ENCODE measurements at places on chromosomes 3 and 15. TPM values are rescaled to one million over a fixed set of nuclear protein-coding genes. Genes with fewer than 3 reads are reported as not detected.

GRCh38 chr3:37574177-37574943 is 287.3 kb upstream of the CTDSPL start:
- peaks cover 12% of the 10 kb centered on the region for H3K4me1 ChIP-seq
- no peak overlapping the region for H3K4me3 ChIP-seq
- no peak overlapping the region for H3K27ac ChIP-seq
- DNase-seq: no peak
- no peaks in the 10 kb centered on the region for H3K36me3 ChIP-seq

DNA sequence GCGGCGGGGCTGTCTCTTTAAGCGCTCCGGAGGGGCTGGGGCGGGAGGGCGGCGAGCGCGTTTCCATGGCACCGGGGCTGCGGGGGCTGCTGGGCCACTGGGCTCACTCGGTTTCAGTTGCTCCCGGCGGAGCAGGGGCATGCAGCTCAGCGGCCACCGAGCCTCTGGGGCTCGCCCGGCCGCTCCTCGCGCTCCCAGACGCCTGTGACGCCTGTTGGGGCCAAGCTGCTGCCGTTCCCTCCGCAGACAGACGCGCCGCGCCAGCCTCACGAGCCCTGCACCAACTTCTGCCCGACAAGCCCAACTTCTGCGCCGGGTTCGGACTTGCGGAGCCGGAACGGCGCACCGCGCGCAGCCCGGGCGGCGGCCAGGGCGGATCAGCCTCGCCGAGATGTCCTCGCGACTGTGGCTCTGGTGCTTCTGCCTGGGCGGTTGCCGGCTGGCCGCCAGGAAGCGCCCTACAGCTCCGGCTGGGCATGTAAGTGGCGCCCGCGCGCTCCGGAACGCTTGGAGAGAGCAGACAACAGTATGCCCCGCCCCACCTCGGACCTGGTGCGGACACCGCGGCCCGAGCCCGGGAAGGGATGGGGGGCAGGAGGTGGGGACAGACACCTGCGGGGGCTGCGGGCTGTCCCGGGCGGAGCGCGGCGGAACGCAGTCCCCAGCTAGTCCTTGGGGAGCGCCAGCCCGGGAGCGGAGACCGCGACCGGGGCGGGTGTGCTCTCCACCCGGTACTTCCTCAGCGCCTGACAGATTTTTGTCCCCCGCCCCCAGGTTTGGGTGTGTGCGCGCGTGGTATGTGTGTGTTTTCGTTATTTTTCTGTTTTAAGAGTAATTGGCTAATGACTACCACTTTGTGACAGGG is 154.1 kb upstream of the GOLIM4 start:
- DNase-seq: peak; percentile 22
- no peaks in the 10 kb centered on the region for H3K36me3 ChIP-seq
- peak overlapping the region; percentile 77 for H3K4me3 ChIP-seq

- peaks cover 9% of the 10 kb centered on the region for H3K4me1 ChIP-seq
- H3K27ac ChIP-seq: no peak overlapping the region
- H3K4me3 ChIP-seq: no peak overlapping the region
- no peaks in the 10 kb centered on the region for H3K27me3 ChIP-seq
- no peak for DNase-seq
Observed at GRCh38 chr3:30648670-30649357, 42.4 kb downstream of the TGFBR2 start.

DNA sequence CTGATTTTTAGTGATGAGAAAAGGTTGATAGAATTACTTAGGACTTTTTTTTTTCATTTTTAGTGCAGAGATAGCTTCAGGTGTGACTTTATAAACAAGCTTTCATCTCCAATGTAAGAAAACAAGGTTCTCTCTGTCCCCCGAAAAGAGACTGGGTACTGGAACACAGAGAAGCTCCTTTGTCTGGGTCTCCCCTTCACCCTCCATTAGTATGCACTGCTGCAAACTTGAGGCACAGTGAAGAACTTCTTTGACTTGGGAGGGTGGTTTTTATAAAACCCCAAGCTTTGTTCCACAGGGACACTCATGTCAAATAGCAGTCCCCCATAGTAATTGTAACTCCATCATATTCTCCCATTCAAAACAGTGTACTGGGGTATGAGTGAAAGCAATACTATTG is 93.5 kb upstream of the SOX2 start:
- H3K4me3 ChIP-seq: no peak overlapping the region
- H3K4me1 ChIP-seq: no peaks in the 10 kb centered on the region
- no peaks in the 10 kb centered on the region for H3K36me3 ChIP-seq
- H3K27ac ChIP-seq: no peak overlapping the region
- H3K27me3 ChIP-seq: no peaks in the 10 kb centered on the region

- no peaks in the 10 kb centered on the region for H3K4me1 ChIP-seq
- no peak for DNase-seq
- no peak overlapping the region for H3K4me3 ChIP-seq
- no peak overlapping the region for H3K27ac ChIP-seq
- H3K27me3 ChIP-seq: no peaks in the 10 kb centered on the region
Observed at GRCh38 chr15:100999369-100999768, 80.2 kb downstream of the LRRK1 start.

DNA sequence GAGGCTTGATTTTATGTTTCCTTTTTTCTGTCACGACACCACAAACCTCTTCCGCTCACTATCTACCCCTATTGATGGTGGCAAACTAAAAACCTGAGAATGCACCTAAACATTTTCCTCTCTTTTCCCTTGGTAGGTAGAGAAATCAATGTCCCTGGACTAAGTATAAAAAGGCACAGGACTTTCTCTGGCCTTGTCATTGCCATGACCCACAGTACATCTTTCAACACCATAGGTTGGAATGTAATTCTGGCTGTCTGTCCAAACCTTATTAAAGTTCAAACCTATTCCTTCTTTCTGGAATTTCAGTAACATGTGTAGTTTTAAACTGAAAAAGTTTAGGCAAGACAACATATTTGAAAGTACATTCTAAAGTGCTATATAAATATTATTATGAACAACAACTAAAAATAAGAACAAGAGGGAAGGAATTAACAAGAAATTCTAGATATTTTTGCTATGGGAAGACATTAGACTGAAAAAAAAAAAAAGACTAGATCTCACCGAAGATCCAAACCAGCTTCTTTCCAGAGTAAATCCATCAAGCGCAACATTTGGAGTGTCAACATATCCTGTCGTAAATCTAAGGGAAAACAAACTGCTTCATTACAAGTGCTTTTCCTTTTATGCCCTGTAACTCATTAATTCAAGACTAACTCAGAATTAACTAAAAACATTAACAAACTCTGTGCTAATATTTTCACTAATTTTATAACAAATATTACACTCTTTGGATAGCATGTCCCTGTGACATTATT is 73.1 kb downstream of the FAIM start:
- no peaks in the 10 kb centered on the region for H3K27me3 ChIP-seq
- no peaks in the 10 kb centered on the region for H3K4me1 ChIP-seq
- no peak overlapping the region for H3K27ac ChIP-seq
- no peak overlapping the region for H3K4me3 ChIP-seq
- DNase-seq: no peak

DNA sequence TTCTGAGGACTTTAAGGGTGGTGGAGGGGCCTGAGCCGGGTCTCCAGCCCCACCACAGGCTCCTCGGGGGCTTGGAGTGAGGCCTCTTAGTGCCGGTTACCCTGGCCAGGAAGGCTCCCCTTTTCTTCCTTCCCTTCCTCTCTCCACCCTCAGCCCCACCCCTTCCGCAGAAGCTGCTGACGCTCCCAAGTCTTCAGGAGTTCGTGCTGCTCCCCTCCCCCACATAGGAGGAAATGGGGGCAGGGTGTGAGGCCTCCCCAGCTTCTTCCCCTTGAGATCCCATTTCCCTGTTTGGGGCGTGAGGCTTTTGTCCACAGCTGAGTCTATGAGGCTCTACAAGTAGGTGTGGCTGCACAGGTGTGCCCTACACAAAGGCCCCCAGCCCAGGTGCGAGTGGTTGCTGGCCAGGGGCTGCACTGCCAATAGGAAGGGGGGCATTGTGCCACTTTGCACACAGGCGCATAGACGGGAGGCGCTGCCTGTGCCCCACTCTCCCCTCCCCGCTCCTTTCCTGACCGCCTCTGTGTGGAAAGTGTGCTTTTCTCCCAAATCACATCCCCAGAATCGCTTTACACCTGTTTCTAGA is 915 bp upstream of the CALML4 start:
- peak overlapping the region; percentile 31 for H3K4me3 ChIP-seq
- no peak overlapping the region for H3K27ac ChIP-seq
- DNase-seq: peak; percentile 60
- no peaks in the 10 kb centered on the region for H3K27me3 ChIP-seq
- H3K36me3 ChIP-seq: no peaks in the 10 kb centered on the region
- H3K4me1 ChIP-seq: peaks cover 31% of the 10 kb centered on the region

DNA sequence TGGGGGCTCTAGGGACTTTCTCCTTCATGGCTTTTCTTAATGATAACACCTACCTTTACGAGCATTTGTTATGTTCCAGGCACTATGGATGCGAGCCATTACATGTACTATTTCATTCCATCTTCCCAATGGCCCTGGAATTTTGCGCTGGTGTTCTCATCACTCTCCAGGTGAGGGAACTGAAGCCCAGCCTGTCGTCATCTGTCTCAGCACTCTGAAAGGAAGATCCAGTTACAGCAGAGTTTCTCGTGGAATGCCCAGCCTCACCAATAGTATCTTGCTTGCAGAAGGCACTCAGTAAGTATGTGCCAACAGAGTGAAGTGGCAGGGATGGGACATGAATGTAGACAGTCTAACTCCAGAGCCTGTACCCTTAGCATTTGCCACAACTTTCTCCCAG is 56.8 kb downstream of the NOX5 start:
- H3K4me1 ChIP-seq: peaks cover 8% of the 10 kb centered on the region
- H3K4me3 ChIP-seq: no peak overlapping the region
- H3K36me3 ChIP-seq: no peaks in the 10 kb centered on the region
- DNase-seq: no peak
- no peak overlapping the region for H3K27ac ChIP-seq

DNA sequence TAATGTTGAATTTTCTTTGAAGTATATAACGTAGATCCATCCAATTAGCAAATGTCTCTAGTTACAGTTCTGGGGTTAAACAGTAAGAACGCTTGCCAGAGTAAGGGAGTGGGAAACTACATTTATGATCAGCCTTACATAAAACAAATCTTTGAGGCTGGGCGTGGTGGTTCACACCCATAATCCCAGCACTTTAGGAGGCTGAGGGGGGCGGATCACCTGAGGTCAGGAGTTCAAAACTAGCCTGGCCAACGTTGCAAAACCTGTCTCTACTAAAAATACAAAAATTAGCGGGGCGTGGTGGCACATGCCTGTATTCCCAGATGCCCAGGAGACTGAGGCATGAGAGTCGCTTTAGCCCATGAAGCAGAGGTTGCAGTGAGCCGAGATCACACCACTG is 50.1 kb upstream of the GATM start:
- DNase-seq: no peak
- H3K27me3 ChIP-seq: no peaks in the 10 kb centered on the region

- DNase-seq: no peak
- H3K36me3 ChIP-seq: no peaks in the 10 kb centered on the region
- no peaks in the 10 kb centered on the region for H3K4me1 ChIP-seq
- H3K27me3 ChIP-seq: no peaks in the 10 kb centered on the region
- no peak overlapping the region for H3K4me3 ChIP-seq
- H3K27ac ChIP-seq: no peak overlapping the region
Observed at GRCh38 chr15:36294359-36294758, 285.1 kb upstream of the CDIN1 start.

DNA sequence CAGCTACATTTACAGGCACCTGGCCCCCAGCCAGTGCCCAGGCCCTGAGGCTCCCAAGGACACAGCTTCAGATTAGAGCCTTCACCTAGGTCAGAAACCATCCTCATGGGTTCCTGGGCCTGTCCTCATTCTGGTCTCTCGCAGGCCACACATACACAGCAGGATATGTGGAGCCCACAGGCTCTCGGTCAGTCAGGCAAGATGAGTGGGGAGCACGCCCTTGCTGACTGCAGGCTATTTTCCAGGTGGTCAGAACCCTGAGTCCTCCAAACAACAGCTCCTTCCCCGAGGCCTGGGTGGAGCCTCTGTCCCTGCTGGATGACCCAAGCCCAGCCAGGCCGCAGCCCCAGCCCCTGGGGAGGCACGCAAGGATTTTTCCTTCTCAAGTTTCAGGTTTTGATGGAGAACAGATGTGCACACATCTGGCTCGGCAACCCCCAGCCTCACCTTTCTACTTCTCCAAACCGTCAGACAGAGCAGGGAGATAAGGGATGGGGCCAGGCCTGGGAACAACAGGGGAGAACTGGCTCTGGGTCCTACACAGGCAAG is 1.6 kb downstream of the STRA6 start:
- H3K4me3 ChIP-seq: no peak overlapping the region
- H3K27me3 ChIP-seq: no peaks in the 10 kb centered on the region
- DNase-seq: peak; percentile 11
- H3K27ac ChIP-seq: no peak overlapping the region

DNA sequence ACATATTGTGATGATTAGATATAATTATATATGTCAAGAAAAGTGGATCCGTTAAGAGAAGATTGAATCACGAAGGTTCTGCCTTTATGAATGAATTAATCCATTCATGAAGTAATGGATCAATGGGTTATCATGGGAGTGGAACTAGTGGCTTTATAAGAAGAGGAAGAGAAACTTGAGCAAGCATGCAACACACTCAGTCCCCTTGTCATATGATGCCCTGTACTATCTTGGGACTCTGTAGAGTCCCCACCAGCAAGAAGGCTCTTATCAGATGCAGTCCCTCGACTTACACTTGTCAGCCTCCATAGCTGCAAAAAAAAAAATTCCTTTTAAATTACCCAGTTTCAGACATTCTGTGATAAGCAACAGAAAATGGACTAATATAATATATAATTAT is 301.9 kb downstream of the RAP2B start:
- H3K4me1 ChIP-seq: no peaks in the 10 kb centered on the region
- H3K4me3 ChIP-seq: no peak overlapping the region
- no peaks in the 10 kb centered on the region for H3K27me3 ChIP-seq
- H3K36me3 ChIP-seq: no peaks in the 10 kb centered on the region

DNA sequence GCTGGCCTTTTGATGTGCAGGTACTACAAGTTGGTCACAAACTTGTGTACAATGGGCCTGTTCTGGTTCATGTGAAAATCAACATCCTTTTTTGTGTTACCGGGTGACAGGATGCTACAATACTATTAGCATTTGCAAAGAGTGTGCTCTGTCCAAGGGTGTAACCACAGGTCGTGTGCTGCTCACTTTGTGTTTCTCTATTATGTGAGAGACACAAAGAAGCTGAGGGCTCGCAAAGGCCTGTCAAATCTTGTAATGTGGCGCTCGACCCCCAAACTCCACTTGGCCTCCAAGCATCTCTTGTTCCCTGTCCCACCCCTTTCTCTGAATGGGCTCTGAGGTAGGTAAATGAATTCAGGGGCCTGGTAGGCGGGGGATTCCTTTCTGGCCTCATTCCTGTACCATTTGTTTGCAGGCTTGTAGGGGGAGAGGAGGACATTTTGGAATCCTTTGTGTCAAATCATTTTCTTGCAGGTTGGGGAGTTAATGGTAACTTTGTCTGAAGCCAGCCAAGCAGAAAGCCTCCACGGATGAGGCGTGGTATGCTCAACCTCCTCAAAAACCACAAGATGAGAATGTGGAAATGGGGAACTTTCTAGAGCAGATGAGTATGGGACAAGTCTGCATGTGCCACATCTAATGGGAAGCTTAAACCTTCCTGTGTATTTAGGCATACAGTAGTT is 109.1 kb downstream of the OPA1 start:
- no peaks in the 10 kb centered on the region for H3K36me3 ChIP-seq
- no peak overlapping the region for H3K27ac ChIP-seq
- no peak overlapping the region for H3K4me3 ChIP-seq
- H3K27me3 ChIP-seq: no peaks in the 10 kb centered on the region

Gene CNTN4
- 1.9 TPM for total RNA-seq

Gene DTX3L
- 9.8 TPM for total RNA-seq

Gene PRR20G
- total RNA-seq: not detected

Gene IQGAP1
- total RNA-seq: 54.1 TPM

Gene POLQ
- total RNA-seq: 0.07 TPM

Gene GP5
- not detected for total RNA-seq

Gene GOLGA8T
- total RNA-seq: not detected

Gene RTP4
- total RNA-seq: 0.87 TPM

Gene STRA6
- total RNA-seq: not detected

Gene NR2E3
- total RNA-seq: not detected

Measured in gastrocnemius medialis (tissue), 4 donors.